CD8-positive, alpha-beta memory T cell (primary cell): ENCODE measurements at places on chromosomes 7 and 10. TPM values are rescaled to one million over a fixed set of nuclear protein-coding genes. Genes with fewer than 3 reads are reported as not detected.

PTPRN2 gene
- 0.33 TPM for total RNA-seq

TMEM213 gene
- total RNA-seq, result not detected

SUFU gene
- 7.5 TPM for total RNA-seq

PILRA gene
- total RNA-seq, result 0.84 TPM

TEX36 gene
- not detected for total RNA-seq

KBTBD2 gene
- total RNA-seq, result 21.8 TPM

CUEDC2 gene
- total RNA-seq, result 64.8 TPM

GIMAP8 gene
- 12.3 TPM for total RNA-seq

HNRNPA2B1 gene
- 966 TPM for total RNA-seq

GPR15LG gene
- not detected for total RNA-seq

DDC gene
- not detected for total RNA-seq

LRMDA gene
- not detected for total RNA-seq

MYOF gene
- 57.0 TPM for total RNA-seq

COPG2 gene
- 23.7 TPM for total RNA-seq
